ENCODE measurements at places on chromosomes 4 and X.

DNA sequence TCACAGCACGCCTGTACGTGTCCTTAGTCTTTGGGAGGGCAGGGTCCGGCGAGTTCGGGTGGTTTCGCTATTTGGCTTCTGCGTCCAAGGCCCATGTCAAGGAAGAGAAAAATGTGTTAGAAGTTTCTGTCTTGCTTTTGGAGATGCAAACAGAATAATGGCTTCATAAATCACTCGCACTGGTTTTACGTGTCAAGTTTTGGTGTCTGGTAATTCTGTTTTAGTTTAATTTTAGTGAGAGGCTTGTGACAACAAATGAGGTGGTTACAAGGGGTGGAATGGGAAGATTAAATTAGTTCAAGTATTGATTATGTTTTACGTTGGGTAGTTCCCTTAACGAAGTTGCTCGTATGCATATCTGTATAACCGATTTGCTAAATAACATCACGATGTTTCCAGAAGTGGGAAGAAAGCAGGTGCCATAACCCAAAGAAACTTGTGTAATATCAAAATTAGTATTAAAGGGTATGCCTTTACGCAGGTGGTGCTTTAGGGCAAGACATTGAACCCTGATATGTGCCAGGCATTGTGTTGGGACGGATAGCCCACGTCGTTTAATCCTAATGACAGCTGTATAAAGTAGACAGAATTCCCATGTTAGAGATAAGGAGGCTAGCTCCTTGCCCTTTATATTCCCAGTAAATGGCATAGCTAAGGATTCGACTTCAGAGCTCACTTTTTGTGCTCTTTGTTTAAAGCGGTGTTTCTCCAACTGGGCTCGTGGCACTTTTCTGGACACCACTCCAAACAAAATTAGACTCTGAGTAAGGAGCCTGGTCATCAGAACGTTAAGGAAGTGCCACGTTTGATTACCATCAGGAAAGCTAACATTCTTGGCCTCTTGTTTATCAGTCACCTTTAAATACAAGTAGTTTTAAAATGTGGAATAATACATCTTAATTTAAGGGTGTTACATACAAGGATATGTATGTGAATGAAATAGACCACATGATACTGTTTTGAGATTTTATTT, 843 bp downstream of the RPL34 start:
- no peak for DNase-seq

DNA sequence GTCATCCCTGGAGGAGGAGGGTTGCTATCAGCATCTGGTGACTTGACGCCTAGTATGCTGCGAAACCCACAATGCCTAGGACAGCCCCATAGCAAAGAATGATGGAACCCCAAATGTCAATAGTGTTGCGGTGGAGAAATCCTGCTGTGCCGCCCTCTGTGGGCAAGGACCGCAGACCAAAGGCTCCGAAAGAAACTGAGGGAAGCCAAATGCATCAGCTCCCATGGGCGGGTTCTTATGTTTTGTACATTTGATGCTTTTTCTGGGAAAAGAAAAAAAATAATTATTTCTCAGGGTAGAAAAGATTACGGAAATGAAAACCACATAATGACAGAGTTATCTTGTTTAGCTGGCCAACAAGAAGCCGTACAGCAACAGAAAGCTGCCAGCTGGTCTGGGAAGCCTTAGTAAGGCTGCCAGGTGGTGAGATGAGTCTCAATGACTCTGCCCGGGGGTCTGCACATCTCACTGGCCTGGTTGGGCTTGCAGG, 95.0 kb upstream of the TBL1X start:
- no peak for DNase-seq

DNA sequence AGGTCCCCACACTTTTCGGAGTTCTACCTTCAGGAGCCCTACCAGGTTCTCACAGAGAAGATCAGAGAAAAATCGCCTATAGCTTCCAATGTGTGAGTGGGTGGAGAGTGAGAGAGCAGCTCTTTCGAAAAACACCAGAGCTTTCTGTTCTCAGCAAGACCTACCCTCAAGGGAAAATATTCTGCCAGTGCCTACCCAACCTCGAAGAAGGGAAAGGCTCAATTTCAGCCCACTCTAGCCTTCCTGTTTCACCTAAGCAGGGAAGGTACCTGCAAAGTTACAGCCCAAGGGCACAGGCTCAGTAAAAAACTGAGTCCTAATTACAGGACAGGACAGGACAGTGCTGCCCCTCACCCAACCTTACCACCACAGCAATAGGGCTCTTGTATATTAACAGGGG, 104.0 kb upstream of the WDR17 start:
- no peak for DNase-seq

DNA sequence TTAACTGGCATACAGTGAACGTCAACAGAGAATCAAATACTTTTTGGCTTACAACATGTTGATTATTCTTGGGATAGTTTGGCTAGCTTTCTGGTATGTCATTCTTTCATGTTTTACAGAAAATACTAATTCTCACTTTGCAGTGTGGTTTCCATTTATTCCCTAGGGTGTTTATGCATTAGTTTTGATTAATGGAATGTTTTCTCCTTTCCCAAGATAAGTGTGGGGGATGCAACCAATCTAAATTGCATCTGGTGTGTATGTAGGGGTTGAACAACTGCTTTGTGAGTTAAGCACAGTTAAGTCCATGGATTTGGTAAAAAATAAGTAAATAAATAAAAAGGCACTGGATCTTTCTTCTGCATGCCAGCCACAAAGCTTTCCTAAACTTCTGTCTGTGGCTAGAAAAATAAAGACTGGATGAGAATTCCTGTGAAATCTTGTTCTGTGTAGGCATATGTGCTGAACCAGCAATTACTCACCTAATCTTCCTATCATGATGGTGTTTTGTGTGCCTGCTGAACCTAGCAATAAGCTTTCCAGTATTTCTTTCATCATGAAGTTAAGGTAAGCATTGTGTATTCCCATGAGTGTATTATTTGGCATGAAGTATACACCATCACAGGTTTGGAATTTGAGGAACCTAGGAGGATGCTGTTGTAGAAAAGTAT, 50.6 kb upstream of the TENM3 start:
- DNase-seq, result no peak

DNA sequence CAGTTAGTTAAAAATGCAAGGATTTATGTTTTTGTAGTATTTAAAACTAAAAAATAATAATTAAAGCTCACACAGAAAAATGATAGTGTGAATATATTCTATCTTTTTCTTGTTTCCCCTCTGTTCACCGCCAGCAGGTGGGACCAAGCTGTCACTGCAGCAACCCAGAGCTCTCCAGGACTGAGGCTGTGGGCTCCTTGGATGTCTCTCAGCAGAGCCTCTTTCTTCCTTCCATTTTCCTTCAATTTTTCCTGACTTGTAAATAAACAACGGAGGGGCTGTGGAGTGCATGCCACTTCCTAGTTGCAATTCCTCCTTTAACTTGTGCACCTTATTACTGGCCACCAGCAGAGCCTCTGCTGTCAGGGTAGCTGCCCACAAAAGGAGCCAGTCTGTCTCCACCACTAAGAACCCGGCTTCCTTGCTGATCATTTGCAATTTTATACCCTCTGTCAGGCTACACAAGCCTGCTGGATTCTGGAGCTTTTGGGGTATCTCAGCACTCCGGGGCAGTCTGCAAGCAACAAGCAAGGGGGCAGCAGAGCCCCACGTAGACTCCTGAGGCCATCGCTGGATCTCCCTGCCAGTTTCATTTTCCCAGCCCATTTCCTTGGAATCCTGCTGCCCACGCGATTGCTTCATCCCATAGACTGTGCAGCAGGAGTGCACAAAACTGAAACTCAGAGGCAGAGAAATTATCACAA, 1467.4 kb downstream of the C4orf33 start:
- DNase-seq, result peak; percentile 20

Measured in left ventricle myocardium inferior (tissue), 1 donor.